ENCODE measurements at places on chromosomes 16 and 17.

DNA sequence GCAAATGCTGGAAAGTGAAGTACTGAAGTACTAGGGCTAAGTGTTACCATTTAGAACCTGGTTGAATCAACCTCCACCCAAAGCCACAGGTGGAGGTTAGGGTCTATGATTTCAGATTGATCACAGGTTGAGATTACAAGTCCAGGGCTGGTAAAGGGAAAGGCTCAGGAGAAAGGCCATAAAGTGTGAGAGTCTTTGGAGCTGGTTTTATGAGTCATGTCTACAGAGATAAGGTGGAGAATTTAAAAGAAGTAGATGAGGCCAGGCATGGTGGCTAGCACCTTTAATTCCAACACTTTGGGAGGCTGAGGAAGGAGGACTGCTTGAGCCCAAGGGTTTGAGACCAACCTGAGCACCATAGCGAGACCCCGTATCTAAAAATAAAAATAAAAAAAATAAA is 221.7 kb upstream of the CDH11 start:
- no peak for DNase-seq

- no peak for DNase-seq
These were observed 2.1 kb downstream of the RHBDL3 start for GRCh38 chr17:32267690-32268205.

- peak; percentile 17 for DNase-seq
These were observed at the start of gene HOXB13 for GRCh38 chr17:48728232-48729231. Gene HOXB13, minus strand, starts transcription at chr17:48728750. Its CDS starts 157 bp downstream, at chr17:48728593.

- no peak for DNase-seq
These were observed 105.3 kb downstream of the SPECC1 start for GRCh38 chr17:20114466-20114865.

- DNase-seq = no peak
These were observed 78.2 kb upstream of the DNAH17 start for GRCh38 chr17:78655251-78655940.

DNA sequence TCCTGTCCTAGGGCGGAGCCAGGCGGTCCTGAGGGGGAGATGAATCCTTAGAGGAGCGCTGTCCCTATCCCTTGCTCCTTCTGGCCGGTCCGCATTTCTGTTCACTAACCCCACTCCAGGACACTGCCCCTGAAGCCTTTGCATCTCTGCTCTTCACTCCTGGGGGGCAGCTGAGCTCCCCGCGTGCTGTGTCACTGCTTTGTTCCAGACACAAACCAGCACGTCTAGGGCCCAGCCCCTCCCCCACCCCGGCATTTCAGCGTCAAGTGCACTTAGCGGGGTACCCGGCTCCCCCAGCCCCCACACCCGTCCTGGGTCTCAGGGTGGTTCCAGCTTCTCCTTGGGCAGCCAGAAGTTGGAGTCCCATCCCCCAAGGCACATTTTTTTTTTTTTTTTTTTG is 8.9 kb downstream of the CORO6 start:
- DNase-seq = no peak

DNA sequence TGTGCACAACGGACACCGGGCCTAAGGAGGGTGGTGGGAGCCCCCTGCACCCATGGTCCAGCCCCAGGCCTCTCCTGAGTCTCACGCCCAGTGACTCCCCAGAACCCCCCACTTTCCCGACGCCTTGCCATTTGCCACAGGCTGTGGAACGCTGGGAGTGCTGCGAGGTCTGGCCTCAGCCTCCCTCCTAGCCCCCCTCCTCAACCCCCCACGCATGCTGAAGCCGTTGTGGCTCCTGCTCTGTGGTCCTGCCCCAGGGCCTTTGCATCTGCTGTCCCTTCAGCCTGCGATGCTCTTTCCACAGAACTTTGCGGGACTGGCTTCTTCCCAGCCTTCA is 226.0 kb upstream of the GSE1 start:
- no peak for DNase-seq

DNA sequence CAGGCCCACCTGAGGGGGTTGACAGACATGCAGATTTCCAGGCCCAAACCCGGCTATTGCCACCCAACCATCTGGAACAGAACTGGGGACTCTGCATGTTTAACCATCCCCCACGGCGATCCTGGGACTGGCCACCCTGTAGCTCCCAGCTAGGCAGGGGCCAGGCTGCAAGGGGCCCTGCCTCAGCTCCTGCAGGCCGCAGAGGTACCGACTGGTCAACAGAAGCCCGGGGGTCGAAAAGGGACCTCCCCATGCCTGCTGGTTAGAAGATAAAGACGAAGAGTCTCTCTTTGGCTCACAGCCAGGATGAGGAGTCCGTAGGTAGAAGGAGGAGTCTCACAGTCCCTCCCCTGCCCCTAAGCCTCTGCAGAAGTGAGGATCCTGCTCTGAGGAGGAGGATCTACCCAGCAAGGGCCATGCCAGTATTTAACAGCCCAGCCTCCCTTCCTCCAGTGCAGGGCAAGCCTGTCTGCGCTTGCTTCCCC is 223.4 kb upstream of the TNRC6C start:
- DNase-seq = peak; percentile 33

GRCh38 chr17:79670537-79671084 is 59.8 kb upstream of the RBFOX3 start:
- DNase-seq = no peak

DNA sequence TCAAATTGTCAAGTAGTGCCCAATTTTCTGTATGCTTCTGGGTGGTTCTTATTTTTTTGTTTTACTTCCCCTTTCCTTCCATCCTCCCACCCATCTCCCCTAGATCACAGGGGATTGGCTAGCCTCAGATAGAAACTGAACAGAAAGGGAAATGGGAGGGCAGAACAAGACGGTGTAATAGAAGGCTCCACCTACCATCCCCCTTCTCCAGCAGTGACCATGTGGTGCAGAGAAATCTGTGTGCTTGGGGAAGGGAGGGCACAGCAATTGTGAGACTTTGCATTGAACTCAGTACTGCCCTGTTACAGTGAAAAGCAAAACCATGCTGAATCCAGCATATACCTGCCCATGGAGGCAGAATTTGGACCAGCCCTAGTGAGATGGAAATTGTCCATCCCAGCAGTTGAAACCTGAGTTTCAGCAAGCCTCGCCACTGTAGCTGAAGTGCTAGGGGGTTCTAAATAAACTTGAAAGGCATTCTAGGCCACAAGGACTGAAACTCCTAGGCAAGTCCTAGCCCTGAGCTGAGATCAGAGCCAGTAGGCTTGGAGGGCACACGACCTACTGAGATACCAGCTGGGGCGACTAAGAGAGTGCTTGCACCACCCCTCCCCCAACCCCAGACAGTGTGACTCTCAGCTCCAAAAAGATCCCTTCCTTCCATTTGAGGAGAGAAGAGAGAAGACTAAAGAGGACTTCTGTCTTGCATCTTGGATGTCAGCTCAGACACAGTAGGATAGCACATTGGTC is 5.2 kb downstream of the SLFN11 start:
- no peak for DNase-seq

DNA sequence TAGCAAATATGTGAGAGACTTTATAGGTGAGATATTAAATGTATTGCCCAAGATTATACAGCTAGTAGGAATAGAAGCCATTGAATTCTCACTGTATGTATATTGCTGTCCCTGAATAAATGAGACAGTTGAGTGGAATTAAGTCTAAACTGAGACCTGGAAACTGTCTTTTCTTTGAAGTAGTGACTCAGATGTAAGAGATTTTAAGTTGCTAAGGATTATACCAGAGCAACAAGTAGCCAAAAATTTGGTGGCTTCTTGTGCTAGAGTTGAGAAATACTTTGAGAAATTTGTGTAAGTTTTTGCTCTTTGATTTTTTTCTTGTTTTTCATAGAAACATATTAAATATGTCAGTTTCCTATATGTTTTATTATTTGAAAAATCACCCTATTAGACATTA is 58.7 kb downstream of the TANC2 start:
- DNase-seq = no peak

- no peak for DNase-seq
These were observed 12.9 kb downstream of the SPAG9 start for GRCh38 chr17:51107778-51108177.

GRCh38 chr16:50152351-50152806 is 727 bp upstream of the TENT4B start:
- DNase-seq = no peak

DNA sequence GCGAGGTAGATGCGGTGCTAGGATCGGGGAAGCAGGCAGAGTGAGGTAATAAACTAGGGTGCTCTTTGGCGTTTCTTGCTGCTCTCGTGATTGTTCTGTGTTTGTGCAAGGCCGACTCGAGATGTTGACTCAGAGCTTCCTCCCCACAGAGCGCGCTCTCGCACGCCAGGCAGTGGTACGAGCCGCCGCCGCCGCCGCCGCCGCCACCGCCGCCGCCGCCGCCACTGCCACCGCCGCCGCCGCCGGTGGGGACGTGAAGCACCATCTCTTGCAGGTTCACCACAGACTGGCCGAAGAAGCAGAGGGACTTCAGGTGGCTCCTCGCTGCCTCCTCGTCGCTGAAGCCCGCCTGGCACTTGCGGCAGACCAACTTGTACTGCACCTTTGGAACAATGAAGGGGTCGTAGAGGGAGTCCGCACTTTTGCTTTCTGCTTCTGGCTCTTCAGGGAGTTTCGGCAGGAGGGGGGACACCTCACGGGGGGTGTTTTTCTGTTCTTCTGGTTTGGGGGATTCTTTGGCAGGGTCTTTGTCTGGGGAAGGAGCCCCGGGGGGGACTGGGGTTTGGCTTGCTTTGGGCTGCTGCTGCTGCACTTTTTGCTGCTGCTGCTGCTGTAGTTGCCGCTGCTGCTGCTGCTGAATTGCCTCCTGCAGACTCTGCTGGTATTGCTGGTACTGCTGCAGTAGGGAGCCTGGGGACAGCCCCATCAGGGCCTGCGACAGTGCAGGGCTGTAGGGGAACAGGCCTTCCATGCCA is 260.2 kb downstream of the ZFHX3 start:
- no peak for DNase-seq

GRCh38 chr16:84950906-84951305 is 60.4 kb downstream of the ZDHHC7 start:
- no peak for DNase-seq

GRCh38 chr17:43679911-43680310 is 18.2 kb upstream of the MEOX1 start:
- no peak for DNase-seq

DNA sequence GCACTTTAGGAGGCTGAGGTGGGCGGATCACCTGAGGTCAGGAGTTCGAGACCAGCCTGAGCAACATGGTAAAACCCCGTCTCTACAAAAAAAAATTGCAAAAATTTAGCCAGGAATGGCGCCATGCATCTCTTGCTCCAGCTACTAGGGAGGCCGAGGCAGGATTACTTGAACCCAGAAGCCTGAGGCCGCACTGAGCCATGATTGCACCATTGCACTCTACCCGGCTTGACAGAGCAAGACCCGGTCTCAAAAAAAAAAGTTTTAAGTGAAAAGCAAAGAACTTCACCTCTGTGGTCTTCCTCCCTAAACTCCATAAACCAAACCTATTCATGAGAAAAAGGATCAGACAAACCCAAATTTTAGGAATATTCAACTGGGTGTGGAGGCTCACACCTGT is 7.0 kb downstream of the CD2BP2 start:
- no peak for DNase-seq

DNA sequence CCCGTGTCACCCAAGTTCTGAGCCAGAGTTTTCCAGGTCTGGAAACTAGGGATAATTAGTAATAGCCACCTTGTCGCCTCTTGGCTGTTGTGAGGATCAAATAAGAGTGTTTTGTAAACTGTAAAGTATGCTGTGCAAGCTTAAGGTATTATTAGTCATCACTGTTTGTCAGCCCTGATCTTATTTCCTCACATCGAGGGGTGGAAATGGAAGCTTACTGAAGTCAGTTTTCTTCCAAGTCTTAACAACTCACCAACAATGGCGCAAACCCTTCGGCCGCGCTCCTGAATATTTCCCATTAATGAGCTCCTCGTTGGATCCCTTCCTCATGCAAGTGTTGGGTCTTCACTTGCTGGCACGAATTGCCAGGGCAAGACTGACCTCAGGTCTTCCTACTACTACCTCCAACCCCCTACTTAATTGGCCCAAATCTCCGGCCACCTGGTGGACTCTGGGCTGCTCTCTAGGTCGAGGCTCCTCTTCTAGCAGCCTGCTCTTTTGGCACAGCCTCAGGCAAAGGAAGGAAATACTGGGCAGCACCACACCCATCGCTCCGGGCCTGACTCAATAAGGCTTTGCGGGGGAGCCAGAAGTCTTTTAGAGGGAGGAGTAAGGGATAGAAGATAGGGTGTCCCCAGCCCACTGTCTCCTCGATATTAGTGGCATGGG is 885 bp upstream of the SLC35B1 start:
- DNase-seq = no peak

DNA sequence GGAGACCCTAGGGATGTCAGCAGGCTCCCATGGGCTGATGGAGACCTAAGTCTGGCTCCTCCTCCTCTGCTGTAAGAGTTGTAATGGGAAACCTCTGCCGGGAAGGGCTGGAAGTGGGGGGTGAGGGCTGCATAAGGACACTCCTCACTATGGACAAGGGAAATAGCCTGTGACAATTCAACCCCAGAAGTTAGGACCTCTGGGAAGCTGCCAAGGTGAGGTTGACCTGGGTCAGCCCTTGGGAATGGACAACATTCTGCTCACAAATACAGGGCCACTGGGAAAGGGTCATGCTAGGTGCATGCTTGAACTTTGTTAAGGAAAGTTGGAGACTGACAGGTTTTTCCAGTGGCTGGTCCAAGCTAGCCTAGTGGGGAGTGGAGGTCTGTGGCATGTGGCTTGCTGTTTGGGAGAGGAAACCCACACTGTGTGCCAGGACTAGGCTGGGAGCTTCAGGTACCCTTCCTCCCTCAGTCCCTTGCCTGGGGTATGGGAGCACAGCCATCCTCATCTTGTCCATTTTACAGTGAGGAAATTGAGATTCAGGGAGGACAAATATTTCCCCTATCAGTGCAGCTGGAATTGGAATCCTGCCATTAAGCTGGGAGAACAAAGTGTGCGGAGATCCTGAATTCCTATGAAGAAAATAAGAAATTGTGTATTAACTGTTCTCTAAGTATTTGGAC is 190.4 kb downstream of the SALL1 start:
- DNase-seq = no peak

GRCh38 chr17:79992649-79993389 is 42.9 kb downstream of the TBC1D16 start:
- DNase-seq = no peak

GRCh38 chr16:89170346-89171215 is 967 bp upstream of the CDH15 start:
- DNase-seq = peak; percentile 46

DNA sequence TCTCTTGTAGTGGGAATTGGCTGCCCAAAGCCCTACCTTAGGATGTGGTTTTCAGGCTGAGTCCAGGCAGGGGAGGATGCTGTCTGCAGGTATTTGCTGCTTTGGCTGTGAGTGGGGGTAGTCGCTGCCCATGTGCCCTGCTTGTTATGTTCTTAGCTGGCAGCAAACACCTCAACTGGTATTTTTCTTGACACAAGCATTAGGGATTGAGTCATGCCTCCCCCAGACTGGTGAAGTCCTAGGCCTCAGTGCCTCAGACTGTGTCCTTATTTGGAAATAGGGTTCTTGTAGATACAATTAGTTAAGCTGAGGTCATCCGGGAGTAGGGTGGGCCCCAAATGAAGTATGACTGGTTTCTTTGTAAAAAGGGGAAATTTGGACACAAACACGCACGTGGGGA is 808.3 kb upstream of the EEF2KMT start:
- no peak for DNase-seq

- no peak for DNase-seq
These were observed 23.6 kb downstream of the SIAH1 start for GRCh38 chr16:48361540-48362144.

- no peak for DNase-seq
These were observed 4.1 kb upstream of the UBTF start for GRCh38 chr17:44223541-44224071.
